NCI-H774 (cell line): ENCODE measurements at places on chromosomes 4 and X.

DNA sequence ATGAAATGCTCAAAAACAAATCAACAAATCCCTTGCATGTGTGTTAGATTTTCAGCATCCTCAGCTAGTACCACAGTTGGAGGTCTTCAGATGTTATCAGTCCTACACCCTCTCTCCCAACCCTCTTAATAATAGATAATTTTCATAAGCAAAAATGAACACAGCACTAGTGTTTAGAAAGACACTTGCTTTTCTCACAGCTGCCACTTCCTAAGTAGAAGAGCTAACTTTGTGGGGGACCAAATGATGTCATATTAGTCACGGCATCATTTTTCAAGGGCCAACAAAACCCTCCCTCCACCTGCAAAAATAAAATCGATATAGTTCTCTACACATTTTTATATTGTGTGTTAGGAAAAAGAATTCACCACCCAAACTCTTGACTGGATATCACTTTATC is 163.5 kb upstream of the GYPA start:
- DNase-seq: no peak

GRCh38 chrX:99137488-99137887 is 1272.6 kb downstream of the PCDH19 start:
- no peak for DNase-seq

DNA sequence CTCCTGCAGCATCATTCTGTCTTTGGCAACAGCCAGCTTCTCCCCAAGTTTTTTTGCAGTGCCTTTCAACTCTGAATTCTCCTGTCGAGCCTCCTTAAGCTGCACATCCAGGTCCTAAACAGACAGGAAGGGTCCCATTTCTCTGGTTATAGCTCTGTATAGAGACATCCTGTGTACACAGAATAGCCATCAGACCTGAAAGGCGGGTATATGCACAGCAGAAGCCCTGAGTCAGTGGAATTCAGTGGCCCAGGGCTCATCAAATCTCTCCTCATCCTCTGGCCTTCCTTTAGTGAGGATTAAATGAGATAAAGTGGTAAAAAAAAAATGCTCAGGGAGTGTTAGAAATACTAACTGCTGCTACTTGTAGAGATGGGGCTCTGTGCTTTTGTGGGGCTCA is 73.8 kb downstream of the FAM184B start:
- no peak for DNase-seq

- DNase-seq: peak; percentile 81
Observed at GRCh38 chrX:53224860-53225797, at the start of gene KDM5C. KDM5C (minus strand) TSS chrX:53225207; CDS start chrX:53224889, 318 bp downstream.

GRCh38 chrX:153669174-153669890 is 4.3 kb downstream of the PNCK start:
- no peak for DNase-seq

GRCh38 chr4:173189117-173189693 is 20.6 kb downstream of the GALNT7 start:
- DNase-seq: no peak

DNA sequence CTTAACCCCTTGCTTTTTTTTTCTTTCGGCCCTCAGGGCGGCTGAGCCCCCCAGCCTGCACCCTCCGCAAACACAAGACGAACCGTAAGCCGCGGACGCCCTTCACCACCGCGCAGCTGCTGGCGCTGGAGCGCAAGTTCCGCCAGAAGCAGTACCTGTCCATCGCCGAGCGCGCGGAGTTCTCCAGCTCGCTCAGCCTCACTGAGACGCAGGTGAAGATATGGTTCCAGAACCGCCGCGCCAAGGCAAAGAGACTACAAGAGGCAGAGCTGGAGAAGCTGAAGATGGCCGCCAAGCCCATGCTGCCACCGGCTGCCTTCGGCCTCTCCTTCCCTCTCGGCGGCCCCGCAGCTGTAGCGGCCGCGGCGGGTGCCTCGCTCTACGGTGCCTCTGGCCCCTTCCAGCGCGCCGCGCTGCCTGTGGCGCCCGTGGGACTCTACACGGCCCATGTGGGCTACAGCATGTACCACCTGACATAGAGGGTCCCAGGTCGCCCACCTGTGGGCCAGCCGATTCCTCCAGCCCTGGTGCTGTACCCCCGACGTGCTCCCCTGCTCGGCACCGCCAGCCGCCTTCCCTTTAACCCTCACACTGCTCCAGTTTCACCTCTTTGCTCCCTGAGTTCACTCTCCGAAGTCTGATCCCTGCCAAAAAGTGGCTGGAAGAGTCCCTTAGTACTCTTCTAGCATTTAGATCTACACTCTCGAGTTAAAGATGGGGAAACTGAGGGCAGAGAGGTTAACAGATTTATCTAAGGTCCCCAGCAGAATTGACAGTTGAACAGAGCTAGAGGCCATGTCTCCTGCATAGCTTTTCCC is 3.4 kb downstream of the MSX1 start:
- no peak for DNase-seq

GRCh38 chr4:145098675-145099037 is 545 bp downstream of the ABCE1 start:
- DNase-seq: no peak

DNA sequence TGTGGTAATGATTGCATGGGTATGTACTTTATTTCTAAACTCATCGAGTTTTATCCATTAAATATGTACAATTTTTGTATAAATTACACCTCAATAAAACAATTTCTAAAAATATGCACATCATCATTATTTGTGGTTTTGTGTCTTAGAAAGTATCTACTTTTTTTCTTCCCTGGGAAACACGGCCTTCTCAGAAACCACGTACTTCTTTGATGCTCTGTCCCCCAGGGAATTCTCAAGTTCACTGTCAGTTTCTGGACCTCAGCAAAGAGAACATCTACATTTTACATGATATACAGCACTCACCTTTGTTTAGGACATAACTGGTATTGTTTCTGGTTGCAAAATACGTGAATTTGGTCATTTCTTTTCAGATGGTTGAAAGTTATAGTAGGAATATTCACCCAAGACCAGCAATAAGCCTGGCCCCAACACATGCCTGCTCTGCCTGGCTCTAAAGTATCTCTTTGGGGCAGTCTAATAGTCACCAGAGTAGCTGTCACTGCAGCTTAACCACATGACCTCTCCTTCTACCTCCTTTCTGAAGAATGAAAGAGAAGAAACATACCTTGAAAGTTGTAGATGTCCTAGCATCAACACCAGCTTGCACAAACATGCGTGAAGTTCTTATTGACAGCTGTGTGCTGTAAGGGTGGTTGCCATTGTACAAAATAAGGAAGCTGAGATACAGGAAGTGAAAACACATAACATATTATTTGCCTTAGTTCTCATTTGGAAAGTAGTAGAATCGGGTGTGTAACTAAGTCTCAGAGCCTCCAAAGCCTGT is 48.4 kb upstream of the SPANXN4 start:
- DNase-seq: no peak

GRCh38 chr4:121299367-121299766 is 81.5 kb downstream of the QRFPR start:
- DNase-seq: no peak

GRCh38 chr4:128516301-128516969 is 228.8 kb upstream of the PGRMC2 start:
- DNase-seq: no peak

DNA sequence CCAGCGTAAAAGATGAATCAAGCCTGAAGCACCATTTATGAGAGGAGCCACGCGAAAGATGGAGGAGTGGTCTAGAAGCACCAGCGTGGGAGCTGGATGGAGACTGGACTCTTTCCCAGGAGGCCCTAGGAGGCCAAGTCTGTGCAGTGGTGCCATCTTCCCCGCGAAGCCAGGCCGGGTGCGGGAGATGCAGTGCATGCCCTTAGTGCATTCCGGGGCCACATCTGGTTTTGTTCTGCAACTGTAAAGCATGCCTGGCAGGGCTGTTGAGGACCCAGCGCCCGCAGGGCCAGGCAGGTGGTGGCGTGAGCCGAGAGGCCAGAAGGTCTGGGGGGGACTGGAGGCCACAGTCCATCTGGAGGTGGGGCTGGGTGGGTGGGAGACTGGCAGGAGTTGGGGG is 78.6 kb upstream of the ADRA2C start:
- no peak for DNase-seq

DNA sequence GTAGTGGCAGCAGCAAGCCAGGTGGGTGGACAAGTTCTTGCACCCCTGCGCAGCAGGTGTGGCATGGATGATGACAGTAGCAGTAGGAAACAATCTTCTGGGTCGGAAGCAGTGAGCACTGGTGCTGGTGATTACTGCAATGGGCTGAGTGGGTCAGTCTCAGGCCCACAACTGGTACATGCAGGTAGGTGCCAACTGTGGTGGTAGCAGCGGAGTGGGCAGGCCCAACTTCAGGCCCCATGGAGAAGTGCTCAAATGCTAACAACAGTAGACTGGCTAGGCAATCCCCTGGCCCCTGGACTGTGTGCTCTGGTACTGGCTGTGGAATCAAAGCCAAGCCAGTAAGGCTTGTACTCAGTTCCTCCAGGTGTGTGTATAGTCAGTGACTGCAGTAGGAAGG is 413.7 kb downstream of the PDGFC start:
- DNase-seq: no peak

DNA sequence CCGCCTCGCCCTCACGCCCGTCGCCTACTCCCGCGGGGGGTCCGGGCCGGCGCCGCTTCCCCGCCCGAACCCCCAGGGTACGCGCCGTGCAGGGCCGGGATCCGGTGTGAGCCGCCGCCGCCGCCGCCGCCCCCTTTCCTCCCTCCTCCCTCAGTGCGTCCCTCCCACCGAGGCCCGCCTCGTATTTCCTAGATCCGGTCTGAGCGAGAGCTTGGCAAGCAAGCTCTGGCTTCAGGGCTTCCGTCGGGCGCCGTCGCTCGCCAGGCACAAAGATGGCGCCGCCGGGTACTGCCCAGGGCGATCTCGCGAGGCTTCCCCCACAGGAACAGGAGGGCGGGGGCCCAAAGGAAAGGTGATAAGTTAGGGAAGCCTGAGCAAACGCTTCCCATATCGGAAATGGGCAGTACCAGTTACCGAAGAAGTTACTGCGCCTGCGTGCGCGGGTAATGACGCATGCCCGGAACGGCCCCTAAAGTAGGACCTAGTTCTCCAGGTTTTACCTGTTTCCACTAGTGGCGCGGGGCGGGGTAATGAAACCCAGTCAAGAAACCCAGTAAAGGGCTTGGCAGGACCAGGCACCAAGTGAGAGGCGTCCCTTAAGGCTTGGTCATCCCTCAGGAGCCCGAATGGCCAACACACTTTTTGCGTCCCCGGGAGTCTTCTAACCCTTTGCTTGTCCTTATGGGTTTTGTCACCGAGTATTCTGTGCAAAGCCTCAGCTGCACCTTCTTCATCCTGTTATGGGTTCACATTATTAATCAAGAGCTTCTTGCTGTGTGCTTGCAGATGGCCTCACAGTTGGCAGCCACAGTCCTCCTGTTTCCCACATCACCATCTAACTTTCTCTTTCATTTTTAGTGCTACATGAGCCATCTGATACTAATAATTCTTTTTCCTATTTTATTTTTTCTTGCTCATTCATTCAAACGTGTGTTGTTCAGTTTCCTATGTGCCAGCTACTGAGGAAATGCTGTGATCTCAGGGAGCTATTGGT is at the start of gene TAB3:
TSS of gene TAB3 (minus strand) at position 108 of the 994 bp plus-strand sequence. CDS start 29,666 bp downstream, outside the sequence.
- DNase-seq: peak; percentile 92

GRCh38 chr4:155134136-155134535 is 74.3 kb upstream of the NPY2R start:
- no peak for DNase-seq

GRCh38 chr4:153684971-153685371 is 891 bp downstream of the TLR2 start:
- no peak for DNase-seq

- DNase-seq: no peak
Observed at GRCh38 chrX:6384371-6384770, 150.5 kb downstream of the VCX3A start.

- no peak for DNase-seq
Observed at GRCh38 chrX:14051416-14051815, 21.7 kb upstream of the GEMIN8 start.

DNA sequence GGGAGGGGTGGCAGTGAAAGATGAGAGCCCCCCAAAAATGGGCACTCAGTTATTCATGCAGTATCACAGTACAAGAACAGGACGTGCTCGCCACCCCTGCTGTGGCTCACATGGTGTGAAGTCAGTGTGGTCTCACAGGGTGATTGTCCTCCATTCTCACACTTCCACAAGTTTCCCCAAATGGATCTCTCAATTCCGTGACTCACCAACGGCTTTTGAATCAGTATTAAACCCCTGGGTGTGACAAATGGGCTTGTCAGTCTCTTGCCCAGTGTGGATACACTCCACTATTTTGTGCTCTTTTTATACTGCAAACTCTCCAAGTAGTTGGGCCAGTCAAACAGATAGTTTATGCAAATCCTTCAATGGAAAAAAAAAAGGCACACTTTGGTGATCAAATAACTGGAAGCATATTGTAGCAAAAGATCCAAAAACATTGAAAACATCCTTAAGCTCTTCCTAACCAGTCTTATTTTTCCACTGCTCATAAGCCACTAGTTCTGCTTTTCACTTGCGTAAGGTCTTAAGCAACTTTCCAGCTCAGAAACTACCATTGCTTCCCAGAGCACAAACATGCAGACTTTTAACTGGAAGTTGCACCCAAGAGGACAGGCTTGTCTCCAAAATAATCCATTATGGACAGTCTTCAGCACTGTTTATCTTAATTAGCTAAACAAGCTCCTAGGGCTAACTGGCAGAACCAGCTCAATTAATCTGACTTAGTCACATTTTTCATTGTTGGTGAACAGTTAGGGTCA is 365.7 kb downstream of the PPP3CA start:
- DNase-seq: no peak

DNA sequence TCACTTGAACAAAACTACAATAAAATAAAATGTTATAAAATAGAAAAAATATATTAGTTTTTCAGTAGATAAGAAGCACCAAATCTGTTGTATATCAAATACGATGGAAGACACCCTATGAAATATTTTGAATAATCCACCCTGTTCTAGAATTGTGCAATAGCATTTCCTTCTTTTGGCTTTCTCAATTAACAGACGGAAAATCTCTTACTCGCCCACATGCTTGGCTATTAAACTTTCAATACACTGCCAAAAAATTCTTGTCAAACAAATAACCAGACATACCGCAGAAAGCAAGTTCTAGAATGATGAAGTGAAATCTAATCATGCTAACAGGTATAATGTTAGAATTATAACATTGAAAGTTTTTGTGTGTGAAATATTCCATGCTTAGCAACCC is 671.6 kb upstream of the SLIT2 start:
- DNase-seq: no peak

- no peak for DNase-seq
Observed at GRCh38 chr4:83490876-83491450, 6.1 kb upstream of the ABRAXAS1 start.

GRCh38 chr4:149885896-149886295 is 70.3 kb upstream of the IQCM start:
- no peak for DNase-seq

- DNase-seq: no peak
Observed at GRCh38 chrX:25166546-25166945, 150.8 kb upstream of the ARX start.
